Activated CD8-positive, alpha-beta memory T cell treated with anti-CD3 and anti-CD28 coated beads for 24 hours (primary cell): ENCODE measurements at places on chromosomes 2 and 18.

GRCh38 chr2:227834423-227834822 is 20.8 kb downstream of the CCL20 start:
- DNase-seq: no peak

GRCh38 chr2:9650119-9650821 is 19.5 kb upstream of the YWHAQ start:
- DNase-seq: no peak

- DNase-seq: no peak
Measured at GRCh38 chr18:27793013-27793785, 383.7 kb downstream of the CDH2 start.

- DNase-seq: no peak
Measured at GRCh38 chr2:160299540-160299939, 99.5 kb upstream of the ITGB6 start.

GRCh38 chr18:35682281-35682867 is 100.8 kb downstream of the GALNT1 start:
- DNase-seq: no peak

- DNase-seq: no peak
Measured at GRCh38 chr2:67950919-67951318, 111.9 kb downstream of the C1D start.

DNA sequence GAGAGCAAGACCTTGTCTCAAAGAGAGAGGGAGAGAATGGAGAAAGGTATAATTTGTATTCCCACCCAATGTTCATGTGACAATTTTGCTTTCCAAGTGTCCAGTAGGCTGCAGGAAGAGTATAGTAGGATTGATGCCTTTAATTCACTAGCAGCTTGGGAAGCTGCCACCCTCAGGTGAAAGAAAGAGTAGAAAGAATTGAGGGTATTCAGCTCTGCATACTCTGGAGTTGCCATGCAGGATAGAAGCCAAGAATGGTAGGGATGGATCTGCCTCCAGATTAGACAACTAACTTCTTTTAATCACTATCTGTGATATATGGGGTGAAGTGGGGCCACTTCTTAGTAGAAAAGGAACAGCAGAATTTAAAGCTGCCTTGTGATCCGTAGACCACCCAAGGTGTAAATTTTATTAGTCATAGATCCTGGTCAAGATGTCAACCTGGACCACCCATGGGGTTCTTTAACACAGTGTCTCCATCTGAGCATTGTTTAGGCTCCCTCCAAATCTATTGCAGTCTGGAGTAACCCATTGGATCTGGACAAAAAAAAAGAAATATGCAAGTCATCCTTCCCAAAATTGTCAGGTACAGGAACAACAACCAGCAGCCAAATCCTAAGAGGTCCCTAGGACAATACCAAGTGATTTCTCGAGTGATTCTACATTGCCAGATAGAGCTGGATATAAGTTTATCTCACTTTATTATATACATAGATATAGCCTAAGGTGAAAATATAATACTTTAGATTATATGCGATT is 33.1 kb upstream of the DTNA start:
- DNase-seq: no peak

DNA sequence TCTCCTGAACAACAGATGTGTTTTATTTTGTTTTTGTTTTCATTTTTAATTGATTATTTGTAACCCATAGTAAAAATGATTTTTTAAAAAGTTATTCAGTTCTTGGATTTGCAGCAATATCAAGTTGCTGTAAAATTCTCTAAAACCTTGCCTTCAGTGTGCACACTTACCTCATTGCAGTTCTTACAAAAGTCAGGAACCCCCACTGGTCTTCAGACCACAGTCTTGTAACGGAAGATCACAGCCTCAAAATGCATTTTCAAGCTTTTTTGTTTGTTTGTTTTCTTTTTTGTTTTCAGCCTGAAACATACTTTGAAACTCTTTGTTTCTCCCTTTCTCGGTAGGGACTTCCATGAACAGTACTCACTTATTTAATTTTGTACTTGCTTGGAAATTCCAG is 1012.8 kb upstream of the GYPC start:
- DNase-seq: no peak

DNA sequence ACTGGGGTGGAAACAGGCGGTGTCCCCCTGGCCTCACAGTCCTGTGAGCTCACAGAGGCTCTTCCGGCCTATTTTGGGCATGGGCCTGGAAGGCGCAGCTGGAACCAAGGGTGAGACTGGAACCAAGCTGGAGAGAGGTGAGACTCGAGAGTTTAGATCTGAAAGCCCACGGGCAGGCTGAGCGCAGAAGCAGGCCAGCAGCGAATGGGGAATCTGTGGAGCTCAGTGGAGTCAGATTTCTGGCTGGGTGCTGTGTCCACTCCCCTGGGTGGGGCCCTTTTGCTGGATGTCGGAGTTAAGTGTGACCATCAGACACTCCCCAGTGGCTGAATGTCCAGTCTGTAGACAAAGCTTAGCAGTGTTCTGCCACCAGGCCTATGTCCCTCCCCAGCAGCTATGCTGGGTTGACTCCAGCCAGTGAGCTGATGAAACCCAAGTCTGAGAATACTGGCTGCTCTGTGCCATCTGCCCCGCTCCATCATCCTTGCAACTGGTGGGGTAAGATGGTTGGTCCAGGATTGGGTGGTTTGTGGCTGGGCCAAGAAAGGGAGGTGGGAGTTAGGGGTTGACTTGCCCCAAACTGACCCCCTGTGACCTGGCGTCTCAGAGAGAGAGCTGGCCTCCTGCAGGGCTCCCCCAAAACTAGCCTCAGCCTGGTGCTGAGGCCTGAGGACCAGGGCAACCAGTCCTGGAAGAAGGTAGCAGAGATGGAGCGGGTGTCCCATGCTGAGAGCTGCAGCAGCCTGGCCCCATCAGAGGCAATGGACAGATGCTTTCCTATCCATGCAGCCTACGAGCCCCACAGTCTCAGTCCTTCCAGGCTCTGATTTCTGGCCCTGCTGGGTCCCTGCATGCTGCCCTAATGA is 34.4 kb downstream of the CYP26B1 start:
- no peak for DNase-seq

GRCh38 chr2:231769170-231770136 is 11.6 kb downstream of the PDE6D start:
- DNase-seq: no peak

- DNase-seq: no peak
Measured at GRCh38 chr2:128374711-128375413, 56.2 kb upstream of the HS6ST1 start.

- DNase-seq: no peak
Measured at GRCh38 chr2:59575191-59575590, 978.3 kb downstream of the BCL11A start.

GRCh38 chr2:35174845-35175244 is 1180.7 kb upstream of the CRIM1 start:
- no peak for DNase-seq

- peak; percentile 61 for DNase-seq
Measured at GRCh38 chr2:227608561-227609338, 5.9 kb downstream of the SCYGR3 start.

- DNase-seq: no peak
Measured at GRCh38 chr2:105595536-105595935, 149.2 kb upstream of the NCK2 start.

DNA sequence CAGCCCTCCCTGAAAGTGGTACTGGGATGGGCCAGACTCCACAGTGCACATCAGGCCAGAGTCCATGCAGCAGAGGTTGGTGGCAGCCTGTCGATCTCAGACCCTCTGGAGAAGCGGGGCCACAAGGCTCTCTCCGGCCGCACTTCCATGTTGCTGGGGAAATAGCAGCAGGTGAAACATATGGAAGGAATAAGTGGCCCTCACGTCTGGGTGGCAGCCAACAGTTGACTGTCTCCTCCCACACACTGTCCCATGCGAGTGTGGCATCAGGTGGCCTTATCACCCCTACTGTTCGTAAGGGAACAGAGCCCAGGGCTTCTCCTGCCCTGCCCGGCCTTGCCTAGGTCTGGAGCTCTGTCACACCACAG is 58.1 kb upstream of the FOSL2 start:
- DNase-seq: no peak

- DNase-seq: no peak
Measured at GRCh38 chr2:68862889-68863288, 8.3 kb downstream of the BMP10 start.

DNA sequence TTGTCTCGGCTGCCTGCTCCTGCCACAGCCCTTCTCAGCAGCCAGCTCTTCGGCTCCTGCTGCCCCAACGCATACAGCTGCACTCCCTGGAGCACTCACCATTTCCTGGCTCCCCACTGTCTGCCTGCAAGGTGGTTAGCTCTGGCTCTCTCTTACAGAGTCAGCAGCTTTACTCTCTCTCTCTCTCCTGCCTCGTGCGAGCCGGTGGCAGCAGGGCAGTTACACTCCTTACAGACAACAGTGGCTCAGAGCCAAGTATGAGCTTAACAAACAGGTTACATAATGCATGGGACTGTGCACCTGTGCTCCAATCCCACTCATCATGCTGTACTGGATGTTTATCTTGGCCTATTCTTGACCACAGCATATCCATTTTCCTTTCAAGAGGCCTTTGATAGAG is 47.4 kb upstream of the DNAJC10 start:
- DNase-seq: no peak

DNA sequence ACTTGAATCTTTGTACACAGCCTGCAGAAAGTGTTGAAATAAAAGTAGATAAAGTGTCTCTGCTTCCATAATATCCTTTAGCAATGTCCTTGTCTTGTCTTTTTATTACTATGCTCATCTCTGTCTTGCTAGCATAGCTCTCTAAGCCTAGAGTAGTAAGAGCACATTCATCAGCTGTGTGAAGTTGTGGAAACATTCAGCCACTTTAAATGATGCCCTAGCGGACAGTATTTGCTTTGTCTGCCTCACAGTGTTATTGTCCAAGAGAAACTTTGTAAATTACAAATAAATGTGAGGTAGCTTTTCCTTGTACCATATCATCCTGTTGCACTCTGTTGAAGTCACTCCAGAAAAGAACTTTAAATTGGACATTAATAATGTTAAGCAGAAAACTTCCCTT is 60.3 kb upstream of the TTC21B start:
- DNase-seq: no peak

- DNase-seq: no peak
Measured at GRCh38 chr2:232448304-232448690, 7.7 kb upstream of the ALPI start.

DNA sequence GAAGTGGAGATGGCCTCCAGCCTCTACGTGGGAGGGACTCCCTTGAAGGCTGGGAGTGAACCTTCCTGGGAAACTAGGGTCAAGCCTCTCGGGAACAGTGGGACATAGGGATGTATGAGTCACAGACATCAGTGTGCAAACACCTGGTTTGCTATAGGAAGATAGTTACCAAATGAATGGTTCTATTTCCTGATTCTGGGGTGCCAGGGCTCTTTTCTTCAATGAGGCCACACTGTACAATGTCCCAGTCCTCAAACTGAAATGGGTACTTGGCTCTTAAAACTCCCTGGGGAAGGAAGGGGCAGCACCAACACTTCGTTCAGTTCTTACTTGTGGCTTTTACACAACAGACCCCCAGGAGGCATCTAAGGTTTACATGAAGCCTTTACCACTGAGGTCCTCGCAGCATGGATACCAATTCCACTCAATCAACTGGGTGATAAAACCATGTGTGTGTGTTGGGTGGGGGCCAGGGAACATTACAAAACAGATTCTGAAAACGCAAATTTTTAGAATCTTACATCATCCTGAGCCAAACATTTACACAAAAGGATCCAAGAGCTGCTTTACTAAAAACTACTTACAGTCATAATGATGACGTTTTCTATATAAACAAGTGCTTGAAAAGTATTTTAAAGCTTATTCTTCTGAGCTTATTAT is 10.4 kb downstream of the ERFE start:
- no peak for DNase-seq

- no peak for DNase-seq
Measured at GRCh38 chr18:56436651-56437050, 201.7 kb downstream of the TXNL1 start.

DNA sequence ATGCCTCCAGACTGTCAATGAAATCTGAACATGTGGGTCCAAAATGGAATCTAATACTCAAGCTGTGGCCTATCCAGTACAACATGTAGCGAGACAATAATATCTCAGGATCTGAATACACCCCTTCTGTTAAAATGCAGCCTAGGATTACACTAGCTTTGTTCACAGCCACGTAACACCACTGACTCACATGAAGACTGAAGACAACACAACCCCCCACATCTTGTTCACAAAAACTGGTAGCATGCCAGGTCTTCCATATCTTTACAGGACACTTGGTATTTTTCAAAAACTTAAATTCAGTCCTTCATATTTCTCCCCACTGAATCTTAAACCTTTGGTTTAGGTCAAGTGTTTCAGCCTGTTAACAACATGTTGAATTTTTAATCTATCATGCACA is 84.2 kb downstream of the SLC8A1 start:
- no peak for DNase-seq

DNA sequence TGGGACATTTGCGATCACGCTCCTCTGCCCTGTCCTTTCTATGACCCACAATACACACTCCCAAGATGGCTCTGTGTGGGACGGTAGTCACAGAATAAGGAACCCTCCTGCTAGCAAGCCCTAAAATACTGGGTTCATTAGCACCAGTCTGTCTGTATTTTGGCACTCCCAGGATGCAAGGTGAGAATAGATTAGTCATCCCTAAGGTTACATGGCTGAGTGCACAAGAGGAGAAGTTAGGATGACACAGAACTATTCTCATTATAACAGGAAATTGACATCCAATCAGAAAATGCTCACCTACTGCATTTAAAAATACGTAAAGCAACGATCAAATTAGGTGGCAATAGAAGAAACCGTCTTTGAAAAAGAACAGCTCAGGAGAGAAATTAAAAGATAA is 590.2 kb downstream of the EPHA4 start:
- no peak for DNase-seq

DNA sequence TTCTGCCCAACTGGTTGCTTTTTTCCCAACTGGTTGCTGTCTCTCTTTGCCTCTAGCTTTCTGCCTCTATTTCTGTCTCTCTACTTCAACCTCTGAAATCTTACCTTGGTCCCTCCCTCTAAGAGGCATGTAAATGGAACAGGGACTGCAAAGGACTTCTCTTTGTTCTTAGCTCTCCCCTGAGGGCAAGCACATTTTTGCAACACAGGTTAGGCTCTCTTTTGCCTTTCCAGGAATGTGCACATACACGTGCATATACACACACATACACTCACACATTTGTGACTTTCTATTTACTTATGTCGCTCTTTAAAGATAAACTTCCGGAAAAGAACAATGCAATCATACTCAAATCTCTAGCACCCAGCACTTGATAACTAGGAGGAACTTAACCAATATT is 262.6 kb upstream of the DDX18 start:
- DNase-seq: no peak

DNA sequence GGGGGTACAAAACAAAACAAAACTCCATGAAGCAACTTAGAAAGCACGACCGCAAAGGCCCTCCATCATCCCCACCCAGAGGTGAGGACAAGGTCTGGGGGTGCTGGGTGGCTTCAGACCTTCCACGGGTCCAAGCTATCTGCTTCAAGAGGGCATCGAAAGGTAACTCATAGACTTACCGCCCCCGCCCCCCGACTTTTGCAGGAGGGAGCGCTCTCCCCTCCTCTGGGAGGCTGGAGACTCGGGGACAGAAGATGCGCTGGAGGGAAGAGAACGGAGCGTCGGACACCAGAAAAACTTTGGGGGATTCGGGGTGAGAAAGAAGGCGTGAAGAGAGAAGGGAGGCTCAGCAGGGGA is 300 bp upstream of the STON1 start:
- DNase-seq: peak; percentile 60
